ENCODE measurements at places on chromosomes 7 and 10.

DNA sequence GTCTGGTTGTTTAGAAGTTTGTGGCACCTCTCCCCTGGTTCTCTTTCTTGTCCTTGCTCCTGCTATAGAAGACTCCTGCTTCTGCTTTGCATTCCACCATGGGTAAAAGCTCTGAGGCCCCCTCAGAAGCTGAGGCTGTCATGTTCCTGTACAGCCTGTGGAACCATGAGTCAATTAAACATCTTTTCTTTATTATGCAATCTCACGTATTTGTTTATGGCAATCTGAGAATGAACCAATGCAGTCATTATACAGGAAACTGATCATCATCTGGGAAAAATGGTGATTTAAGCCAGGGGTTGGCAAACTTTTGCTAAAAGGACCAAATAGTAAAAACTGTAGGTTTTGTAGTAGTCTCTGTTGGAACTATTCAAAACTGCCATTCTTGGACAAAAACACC is 175.4 kb downstream of the CSTF2T start:
- DNase-seq: no peak

GRCh38 chr7:14639801-14640200 is 262.8 kb downstream of the DGKB start:
- DNase-seq: no peak

- no peak for DNase-seq
Measured at GRCh38 chr7:41592236-41592635, 110.7 kb downstream of the INHBA start.

GRCh38 chr7:156559001-156559400 is 81.6 kb upstream of the RNF32 start:
- no peak for DNase-seq

GRCh38 chr10:102811346-102811745 is 25.9 kb downstream of the CYP17A1 start:
- no peak for DNase-seq

GRCh38 chr7:3825491-3825890 is 524.4 kb downstream of the SDK1 start:
- no peak for DNase-seq

DNA sequence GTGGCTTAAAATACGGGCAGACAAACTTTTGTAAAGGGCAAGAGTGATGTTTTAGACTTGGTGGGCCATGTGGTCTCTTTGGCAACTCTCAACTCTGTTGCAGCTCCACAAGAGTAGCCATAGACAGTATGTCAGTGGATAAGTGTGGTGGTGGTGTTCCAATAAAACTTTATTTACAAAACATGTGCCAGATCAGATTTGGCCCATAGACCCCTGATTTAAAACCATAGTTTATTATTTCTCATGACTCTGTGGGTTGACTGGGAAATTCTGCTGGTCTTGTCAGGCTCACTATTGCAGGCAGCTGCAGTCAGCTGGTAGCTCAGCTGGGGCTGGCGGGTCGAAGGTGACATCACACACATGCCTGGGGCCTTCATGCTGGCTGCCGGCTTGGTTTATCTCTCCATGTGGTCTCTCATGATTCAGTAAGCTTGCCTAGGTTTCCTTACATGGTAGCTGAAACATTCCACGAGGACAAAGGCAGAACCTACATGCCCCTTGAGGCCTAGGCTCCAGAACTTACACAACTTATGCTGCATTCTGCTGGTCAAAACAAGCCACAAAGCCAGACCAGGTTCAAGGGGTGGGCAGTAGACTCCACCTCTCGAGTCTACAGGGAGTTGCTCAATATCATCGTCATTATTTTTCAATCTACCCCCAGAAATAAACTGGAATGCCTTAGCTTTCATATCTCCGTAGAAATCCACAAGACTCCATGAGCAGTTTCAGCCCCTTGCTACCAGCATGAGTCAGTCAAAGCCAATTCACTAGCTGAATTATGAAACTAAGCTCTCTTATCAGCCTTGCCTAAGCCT is 245.7 kb downstream of the WDR11 start:
- DNase-seq: no peak

Data from activated T-cell treated with anti-CD3 and anti-CD28 coated beads, Interleukin-2, amount 50 U/mL, for 24 hours (primary cell).